Foreskin fibroblast (primary cell): ENCODE measurements at places on chromosomes 7 and 10.
A peak's percentile ranks its signal among the peaks of the same experiment; 100 is the strongest.

DNA sequence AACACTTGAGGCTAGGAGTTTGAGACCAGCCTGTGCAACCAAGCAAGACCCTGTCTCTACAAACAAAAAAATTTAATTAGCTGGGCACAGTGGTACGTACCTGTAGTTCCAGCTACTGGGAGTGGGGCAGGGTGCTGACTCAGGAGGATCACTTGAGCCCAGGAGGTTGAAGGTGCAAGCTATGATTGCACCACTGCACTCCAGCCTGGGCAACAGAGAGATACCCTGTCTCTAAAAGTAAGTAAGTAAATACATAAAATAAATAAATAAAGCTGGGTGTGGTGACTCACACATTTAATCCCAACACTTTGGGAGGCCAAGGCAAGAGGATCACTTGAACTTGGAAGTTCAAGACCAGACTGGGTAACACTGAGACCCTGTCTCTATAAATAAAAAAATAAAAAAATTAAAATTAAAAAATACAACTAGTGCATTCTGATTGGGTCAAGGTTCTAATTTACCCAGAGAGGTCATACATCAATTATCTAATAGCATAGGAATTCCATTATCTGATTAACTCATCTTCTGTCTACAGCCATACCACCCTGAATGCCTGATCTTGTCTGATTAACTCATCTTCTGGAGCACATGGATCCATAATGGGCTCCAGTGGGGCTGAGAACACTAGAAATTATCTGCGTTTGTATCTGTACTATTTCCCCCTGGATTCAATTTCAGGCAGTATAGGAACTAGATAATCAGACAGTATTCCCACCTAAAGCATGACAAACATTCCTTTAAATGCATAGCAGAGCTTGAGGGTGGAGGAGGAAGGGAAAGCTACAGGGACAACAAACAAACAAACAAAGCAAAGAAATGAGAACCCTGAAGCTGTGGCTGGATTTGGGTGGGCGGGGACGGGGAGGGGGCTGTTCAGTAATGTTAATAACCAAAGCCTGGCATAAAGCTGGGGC lies 21.0 kb upstream of the HILPDA start:
- no peak for DNase-seq

GRCh38 chr7:12583176-12583575 lies 12.7 kb downstream of the SCIN start:
- no peak for DNase-seq

GRCh38 chr7:138564365-138564764 lies 104.3 kb downstream of the TRIM24 start:
- no peak for DNase-seq

DNA sequence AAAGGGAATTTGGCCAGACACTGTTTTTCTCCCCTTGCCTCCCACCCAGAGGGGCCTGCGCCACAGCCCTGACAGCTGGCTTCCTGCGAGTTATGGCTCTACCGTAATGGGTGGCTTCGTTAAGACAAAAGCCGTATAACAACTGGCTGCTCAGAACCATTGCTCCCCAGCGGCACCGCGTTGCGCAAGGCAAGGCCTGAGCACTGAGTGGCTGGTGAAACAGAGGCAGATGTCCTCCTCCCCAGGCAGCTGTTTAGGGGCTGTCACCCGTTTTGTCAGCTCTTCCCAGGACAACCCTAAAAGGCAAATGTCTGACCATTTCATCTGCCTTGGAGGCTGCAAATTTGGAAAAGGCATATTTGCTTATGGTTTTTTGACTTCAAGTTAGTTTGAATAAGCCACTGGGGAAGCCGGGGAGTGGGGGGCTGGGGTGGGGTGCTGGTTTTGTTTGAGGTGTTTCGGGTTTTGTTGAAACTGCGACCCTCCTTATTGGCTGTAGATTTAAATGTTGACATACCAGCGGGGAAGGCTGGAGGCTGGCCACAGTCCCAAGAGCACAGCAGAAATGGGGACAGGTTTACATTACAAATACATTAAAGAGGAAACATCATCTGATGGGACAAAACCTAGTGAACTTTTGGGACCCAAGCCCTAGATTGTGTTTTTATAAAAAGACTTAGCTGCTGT lies 681 bp upstream of the SPOCK2 start:
- DNase-seq = peak; percentile 72

DNA sequence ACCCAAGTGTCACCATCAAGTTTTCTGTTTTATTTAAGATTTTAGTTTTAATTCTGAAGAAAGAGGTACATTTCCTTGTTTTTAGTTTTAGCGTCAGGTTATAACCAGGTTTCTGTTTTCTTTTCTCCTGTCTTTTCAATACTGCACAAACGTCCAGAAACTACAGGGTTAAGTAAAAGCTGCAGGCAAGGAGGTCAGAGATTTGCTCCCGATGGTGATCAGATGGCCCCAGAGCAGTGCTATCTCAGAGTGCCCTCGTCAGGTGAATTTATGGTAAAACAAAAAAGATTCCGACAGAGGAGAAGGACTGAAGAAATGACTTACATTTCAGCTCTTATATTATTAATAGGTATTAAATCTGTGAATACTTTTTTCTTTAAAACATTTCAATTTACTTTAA lies 128.2 kb downstream of the STRA8 start:
- DNase-seq = no peak

GRCh38 chr7:123975084-123975483 lies 50.0 kb downstream of the SPAM1 start:
- DNase-seq = no peak

GRCh38 chr7:83190659-83191389 lies 28.1 kb upstream of the PCLO start:
- DNase-seq = no peak

- peak; percentile 64 for DNase-seq
These were observed 662 bp downstream of the POLR3A start for GRCh38 chr10:78028438-78029268.

GRCh38 chr7:108839076-108839475 lies 269.4 kb downstream of the DNAJB9 start:
- DNase-seq = peak; percentile 4

DNA sequence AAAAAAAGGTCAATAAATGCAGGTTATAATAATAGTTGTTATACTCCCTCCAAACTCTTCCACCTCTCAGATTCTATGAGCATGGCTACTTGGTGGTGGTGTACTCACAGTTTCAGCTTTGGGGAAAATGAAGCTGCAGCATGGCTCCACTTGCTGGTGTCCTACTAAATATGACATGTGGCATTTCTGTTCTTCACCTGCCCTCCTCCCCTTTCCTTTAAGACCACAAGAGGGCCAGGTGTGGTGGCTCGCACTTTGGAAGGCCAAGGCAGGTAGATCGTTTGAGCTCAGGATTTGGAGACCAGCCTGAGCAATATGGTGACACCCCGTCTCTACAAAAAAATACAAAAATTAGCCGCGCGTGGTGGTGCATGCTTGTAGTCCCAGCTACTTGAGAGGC lies 101.1 kb downstream of the SLC37A3 start:
- DNase-seq = no peak

DNA sequence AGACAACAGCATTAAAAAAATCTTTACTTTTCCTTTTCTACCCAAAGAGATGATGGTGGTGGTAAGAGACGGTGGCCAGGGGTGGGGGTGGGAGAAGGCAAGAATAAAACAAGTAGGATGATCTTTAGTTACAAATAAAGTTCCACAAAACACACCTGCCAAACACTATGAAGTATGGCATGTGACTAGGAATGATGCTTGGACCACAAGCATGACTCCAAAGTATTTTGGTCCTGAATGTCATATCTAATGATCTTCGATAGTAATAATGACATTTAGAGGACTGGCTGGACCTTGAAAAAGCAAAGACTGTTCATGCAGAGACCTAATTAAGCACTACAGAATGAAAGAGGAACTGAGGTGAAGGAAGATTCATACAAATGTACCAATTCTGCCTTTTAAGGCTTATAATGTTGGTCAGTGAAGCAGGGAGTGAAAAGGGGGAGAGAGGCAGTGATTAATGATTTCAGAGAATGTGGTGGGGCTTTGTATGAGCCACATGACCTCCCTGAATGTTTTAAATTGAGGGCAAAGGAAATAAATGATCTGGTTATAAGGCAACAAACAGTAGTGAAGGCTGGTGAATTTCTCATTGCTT lies 29.6 kb upstream of the DKK1 start:
- DNase-seq = no peak

DNA sequence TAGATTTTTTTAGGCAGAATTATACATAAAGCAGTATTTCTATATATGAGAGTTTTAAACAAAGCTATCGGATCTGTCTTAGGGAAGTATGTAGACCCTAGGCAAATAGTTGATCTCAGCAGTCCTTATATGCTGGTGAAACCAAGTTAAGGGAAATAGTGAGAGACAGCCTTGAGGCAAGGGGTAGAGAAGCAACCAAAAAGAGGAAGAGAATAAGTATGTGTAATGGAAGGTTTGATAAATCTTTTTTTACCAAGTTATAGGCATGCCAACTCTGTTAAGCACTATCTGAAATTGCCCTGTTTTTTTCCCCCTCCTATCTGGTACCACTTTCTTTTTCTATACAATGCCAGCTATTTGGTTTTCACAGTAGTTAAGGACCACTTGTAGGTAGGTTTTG lies 19.9 kb downstream of the SPAG6 start:
- DNase-seq = no peak

DNA sequence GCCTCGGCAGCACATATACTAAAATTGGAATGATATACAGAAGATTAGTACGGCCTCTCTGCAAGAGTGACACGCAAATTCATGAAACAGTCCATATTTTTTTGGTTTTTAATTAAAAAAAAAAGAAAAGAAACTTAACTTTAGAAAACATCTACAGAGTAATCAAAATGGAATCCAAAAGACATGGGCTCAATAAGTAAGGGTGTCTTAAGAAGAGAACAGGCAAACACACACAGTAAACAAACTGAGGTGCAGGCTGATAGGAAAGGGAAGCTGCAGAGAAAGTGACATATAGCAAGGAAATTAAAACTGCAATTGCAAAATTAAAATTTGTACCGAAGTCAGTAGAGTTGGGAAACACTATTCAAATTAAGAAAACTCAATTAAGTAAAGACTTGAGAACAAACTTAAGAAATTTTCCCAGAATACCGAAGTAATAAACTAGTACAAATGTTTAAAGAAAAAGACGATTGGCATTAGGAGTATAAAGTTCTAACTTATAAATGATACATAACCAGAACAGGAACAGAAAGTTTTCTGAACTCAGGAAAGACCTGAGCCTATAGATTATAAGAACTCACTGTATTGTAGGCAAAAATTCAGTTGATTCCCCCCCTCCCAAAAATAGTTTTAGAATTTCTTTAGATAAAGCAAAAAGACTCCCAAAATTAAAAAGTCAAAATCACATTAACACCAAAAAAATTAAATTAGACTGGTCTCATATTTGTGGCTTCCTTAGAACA lies 16.3 kb downstream of the MTPN start:
- no peak for DNase-seq

GRCh38 chr7:4911111-4911828 lies 27.8 kb upstream of the RADIL start:
- DNase-seq = no peak

DNA sequence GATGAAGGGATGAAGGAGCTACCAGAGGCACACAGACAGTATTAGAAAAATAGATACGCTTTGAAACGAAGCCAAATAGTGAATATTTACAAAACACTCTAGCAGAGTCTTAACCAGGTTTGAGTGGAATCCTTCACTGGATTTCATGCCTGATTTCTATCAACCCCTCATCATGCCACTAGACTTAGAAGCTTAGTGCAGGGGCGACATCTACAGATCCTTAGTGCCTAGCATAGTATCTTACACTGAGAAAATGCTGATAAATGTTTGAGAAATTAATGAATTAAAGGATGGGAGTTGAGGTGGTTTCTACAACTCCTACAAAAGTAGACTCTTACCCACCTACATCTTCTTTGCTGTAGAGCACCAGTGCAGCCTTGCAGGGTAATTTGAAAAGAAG lies 54.7 kb upstream of the CCNJ start:
- no peak for DNase-seq

- no peak for DNase-seq
These were observed 360.0 kb upstream of the AOAH start for GRCh38 chr7:37084303-37084702.

DNA sequence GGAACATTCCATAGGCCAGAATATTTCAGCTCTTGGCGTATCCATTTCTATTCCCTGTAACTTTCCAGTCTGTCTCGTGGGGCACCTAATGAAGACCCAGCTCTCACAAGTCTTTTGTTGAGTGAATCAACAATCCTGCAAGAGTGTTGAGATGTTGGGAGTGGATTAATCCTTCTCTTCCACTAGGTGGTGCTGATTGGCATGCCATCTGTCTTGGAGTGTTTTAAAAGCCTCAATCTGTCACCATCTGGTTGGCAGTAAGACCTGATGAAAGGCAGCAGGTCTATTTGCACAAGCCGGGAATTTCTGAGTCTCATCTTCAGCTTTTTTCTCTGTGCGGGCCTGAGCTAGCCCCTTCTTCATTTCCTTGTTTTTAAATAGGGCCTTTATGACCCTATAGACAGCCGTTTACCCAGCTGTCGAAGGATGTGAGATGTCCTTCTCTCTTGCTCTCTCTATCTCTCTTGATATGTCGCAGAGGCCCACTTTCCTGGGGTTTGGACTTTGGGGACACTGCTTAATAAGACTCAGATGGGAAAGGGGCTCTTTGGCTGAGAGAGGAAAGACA lies 180.5 kb downstream of the ZNF365 start:
- peak; percentile 71 for DNase-seq

DNA sequence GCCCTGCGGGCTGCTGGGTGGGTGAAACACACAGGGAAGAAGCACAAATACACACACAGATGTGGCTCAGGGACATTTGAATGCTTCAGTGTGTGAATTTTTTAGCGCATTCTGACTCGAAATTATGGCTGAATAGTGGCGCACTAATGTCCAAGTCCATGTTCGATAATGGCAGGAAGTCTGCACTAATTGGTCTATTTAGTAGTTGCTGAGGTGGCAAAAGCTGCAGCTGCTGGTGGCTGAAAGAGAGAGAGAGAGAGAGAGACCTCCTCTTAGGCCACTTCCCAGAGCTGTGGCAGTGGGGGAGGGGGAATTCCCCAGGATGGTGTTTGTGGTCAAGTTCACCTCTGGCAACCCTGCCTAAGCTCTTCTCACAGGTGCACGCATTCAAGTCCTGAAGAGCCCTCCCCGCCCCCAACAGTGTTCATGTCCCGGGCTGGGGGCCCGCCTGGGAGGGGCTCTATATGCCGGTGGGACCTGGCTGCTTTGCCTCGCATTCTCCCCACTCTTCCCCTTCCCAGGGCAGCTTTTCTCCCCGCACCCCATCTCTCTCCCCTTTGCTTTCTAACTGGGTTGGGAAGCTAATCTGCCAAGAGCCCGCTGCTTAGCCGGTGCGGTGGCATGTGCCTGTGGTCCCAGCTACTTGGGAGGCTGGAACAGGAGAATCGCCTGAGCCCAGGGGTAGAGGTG lies 6.0 kb upstream of the MNX1 start:
- DNase-seq = no peak

DNA sequence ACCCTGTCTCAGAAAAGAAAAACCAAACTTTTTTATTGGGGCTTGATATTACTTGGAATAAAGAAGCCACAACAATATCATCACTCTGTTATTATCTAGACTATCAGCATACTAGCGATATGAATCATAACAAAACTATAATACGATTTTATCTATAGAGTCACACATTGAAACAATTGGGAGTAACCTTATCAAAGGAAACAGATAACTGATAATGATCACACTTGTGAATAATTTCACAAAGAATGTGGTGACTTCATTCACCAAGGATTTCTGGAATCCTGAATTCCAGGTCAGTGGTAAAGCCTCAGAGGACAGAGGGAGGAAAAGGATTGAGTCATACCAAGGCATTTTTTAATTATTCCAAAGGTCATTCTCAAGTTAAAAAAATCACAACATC lies 32.1 kb upstream of the NMT2 start:
- DNase-seq = peak; percentile 89
